Activated T-cell treated with anti-CD3 and anti-CD28 coated beads, Interleukin-2, amount 50 U/mL, for 72 hours (primary cell): ENCODE measurements at places on chromosomes 4 and X. TPM values are rescaled to one million over a fixed set of nuclear protein-coding genes. Genes with fewer than 3 reads are reported as not detected.
A peak's percentile ranks its signal among the peaks of the same experiment; 100 is the strongest.

DNA sequence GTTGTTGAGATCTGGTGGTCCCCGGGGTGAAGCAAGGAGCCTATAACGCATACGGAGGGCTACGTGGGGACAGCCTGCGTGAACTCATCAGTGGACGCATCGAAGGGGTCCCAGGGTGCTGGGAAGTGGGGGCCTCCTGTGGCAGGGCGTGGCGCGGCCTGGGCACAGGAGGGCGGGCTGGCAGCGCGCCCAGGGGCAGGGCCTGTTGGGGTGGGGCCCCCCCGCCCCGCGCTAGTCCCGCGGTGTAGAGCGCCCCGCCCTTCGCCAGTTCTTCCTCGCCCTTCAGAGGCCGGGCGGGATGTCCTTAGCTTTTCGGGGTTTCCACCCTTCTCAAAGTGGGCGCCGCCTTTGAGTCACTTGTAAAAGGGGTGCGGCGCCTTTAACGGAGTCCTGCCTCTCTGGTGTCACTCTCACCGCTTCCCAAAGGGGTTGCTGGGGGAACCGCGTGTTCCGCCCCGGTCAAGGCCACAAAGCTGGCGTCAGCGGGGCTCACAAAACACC, 632 bp downstream of the PLP2 start:
- peak; percentile 75 for DNase-seq
- H3K27me3 ChIP-seq: no peaks in the 10 kb centered on the region
- peak overlapping the region; percentile 72 for H3K27ac ChIP-seq
- peaks cover 42% of the 10 kb centered on the region for H3K4me1 ChIP-seq
- peaks cover 14% of the 10 kb centered on the region for H3K36me3 ChIP-seq
- H3K4me3 ChIP-seq: peak overlapping the region; percentile 95

Gene PAGE2B
- total RNA-seq: 0.74 TPM

GRCh38 chr4:53943345-53944085, 120.9 kb downstream of the CHIC2 start:
- peaks cover 4% of the 10 kb centered on the region for H3K36me3 ChIP-seq
- DNase-seq: no peak
- no peaks in the 10 kb centered on the region for H3K4me1 ChIP-seq
- H3K27me3 ChIP-seq: no peaks in the 10 kb centered on the region
- H3K27ac ChIP-seq: no peak overlapping the region

DNA sequence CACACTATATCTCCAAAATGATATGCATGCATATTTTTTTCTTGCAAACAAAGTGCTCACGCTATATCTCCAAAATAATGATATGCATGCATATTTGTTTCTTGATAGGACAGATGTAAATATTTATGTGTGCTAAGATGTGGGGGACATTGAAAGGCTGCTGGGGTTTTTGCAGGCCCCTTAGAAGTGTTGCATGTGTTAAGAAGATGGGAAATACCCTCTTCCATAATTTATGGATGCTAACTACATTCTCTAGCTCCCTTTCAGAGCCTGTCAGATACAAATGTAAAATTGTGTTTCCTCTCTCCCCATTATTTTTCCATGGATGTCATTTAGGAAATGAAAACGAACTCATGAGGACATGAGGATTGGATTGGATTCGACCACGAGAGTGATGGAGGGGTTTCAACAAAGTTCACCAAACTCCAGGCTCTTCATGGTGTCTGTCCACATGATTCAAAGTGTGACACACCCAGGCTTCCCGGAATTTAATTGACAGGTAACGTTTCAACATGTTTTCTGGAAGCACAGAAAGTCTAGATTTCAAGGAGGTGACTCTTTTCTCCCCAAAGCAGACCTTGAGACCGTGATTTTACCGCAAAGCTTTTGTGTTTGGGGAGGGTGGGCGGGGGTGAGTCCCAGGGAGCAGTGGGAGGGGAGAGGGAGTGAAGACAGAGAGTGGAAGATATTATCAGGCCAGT, 94.4 kb upstream of the CD99 start:
- H3K27me3 ChIP-seq: no peaks in the 10 kb centered on the region
- no peak overlapping the region for H3K4me3 ChIP-seq
- H3K27ac ChIP-seq: no peak overlapping the region
- H3K4me1 ChIP-seq: peaks cover 6% of the 10 kb centered on the region
- no peak for DNase-seq

GRCh38 chr4:138609943-138610350, 367.8 kb upstream of the SLC7A11 start:
- no peaks in the 10 kb centered on the region for H3K4me1 ChIP-seq
- no peak overlapping the region for H3K4me3 ChIP-seq
- no peak overlapping the region for H3K27ac ChIP-seq
- no peak for DNase-seq

DNA sequence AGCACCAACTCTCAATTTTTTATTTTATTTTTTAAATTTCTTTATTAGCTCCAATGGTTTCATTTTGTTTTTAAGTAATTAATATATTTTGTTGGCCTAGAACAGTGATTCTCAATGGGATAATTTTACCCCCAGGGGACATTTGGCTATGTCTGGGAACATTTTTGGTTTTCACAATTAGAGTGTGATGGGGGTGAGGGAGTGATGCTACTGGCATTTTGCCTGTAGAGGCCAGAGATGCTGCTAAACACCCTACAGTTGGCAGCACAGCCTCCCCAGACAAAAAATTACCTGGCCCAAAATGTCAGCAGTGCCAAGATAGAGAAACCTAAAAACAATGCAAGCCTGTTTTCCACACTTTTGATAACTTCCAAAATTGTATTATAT, 64.6 kb downstream of the HHIP start:
- DNase-seq: no peak
- H3K36me3 ChIP-seq: no peaks in the 10 kb centered on the region

GRCh38 chr4:70808151-70808550, 31.5 kb downstream of the GRSF1 start:
- no peak for DNase-seq
- H3K4me3 ChIP-seq: no peak overlapping the region
- no peaks in the 10 kb centered on the region for H3K36me3 ChIP-seq
- peaks cover 2% of the 10 kb centered on the region for H3K4me1 ChIP-seq
- H3K27ac ChIP-seq: no peak overlapping the region

GRCh38 chrX:26192204-26192603, at the start of gene MAGEB6:
Gene MAGEB6, plus strand, starts transcription at chrX:26192440. Its CDS starts 1,407 bp downstream, at chrX:26193847.
- no peaks in the 10 kb centered on the region for H3K4me1 ChIP-seq
- no peak for DNase-seq

GRCh38 chr4:3077796-3078195, 3.3 kb downstream of the HTT start:
- H3K36me3 ChIP-seq: peaks cover 1% of the 10 kb centered on the region
- H3K4me3 ChIP-seq: peak overlapping the region; percentile 65
- peak; percentile 54 for DNase-seq
- peak overlapping the region; percentile 84 for H3K27ac ChIP-seq
- peaks cover 68% of the 10 kb centered on the region for H3K4me1 ChIP-seq

DNA sequence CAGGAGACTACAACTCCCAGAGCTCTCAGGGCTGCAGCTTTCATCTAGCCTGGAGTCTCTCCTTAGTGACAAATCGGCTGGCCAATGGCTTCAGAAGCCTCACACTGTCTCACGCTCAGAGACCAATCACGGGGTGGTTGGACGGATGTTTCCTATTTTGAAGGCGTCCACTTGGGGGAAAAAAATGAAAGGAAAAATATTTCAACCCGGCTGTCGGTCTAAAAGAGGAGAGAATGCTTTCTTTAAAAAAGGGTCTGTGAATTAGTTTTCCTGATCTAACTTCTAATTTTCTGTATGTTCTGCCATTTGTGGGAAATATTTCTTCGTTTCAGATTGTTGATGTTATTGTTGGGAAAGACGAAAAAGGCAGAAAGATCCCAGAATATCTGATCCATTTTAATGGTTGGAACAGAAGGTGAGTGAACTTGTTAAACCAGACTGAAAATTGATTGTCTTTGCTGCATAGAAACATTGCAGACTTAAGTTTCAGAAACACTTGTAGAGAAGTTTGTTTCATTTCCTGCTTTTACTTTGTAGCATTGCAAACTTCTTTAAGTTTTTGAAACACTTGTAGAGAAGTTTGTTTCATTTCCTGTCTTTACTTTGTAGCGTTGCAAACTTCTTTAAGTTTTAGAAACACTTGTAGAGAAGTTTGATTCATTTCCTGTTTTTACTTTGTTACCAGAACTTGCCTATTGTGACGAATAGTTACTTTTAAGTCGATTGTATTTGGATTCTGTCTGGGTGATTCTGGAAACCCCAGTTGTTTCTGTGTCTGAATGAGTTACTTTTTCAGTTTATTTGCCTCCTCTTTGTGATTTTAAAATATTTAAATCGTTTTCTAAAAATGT, 1.6 kb downstream of the MSL3 start:
- peaks cover 42% of the 10 kb centered on the region for H3K36me3 ChIP-seq
- peak overlapping the region; percentile 98 for H3K4me3 ChIP-seq
- peaks cover 4% of the 10 kb centered on the region for H3K27me3 ChIP-seq
- H3K27ac ChIP-seq: peak overlapping the region; percentile 100
- peak; percentile 78 for DNase-seq

DNA sequence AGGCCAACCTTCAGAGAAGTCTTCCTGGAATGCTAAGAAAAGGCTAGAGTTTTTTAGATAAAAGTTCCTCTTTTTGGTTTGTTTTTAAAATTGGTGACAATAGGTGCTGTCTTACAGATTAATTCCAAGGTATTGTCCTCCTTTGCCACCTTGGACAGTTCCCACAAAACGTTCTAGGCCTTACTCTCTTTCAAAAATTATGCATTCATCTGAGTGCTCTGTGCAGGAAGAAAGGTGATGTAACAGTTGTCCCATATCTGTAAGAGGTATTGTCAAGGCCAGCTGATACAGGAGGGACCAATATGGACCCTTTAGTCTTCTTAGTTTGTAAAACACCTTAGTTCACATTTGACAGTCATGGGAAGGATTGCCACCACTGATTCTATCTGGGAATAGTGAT, 15.9 kb upstream of the CXCL5 start:
- H3K27me3 ChIP-seq: no peaks in the 10 kb centered on the region
- no peaks in the 10 kb centered on the region for H3K36me3 ChIP-seq
- H3K27ac ChIP-seq: no peak overlapping the region
- H3K4me3 ChIP-seq: no peak overlapping the region
- DNase-seq: no peak
- peaks cover 34% of the 10 kb centered on the region for H3K4me1 ChIP-seq

GRCh38 chrX:20459410-20460350, 193.0 kb upstream of the RPS6KA3 start:
- peak overlapping the region; percentile 30 for H3K4me3 ChIP-seq
- H3K27me3 ChIP-seq: peaks cover 37% of the 10 kb centered on the region
- no peak overlapping the region for H3K27ac ChIP-seq
- H3K36me3 ChIP-seq: no peaks in the 10 kb centered on the region
- DNase-seq: no peak
- H3K4me1 ChIP-seq: peaks cover 32% of the 10 kb centered on the region

DNA sequence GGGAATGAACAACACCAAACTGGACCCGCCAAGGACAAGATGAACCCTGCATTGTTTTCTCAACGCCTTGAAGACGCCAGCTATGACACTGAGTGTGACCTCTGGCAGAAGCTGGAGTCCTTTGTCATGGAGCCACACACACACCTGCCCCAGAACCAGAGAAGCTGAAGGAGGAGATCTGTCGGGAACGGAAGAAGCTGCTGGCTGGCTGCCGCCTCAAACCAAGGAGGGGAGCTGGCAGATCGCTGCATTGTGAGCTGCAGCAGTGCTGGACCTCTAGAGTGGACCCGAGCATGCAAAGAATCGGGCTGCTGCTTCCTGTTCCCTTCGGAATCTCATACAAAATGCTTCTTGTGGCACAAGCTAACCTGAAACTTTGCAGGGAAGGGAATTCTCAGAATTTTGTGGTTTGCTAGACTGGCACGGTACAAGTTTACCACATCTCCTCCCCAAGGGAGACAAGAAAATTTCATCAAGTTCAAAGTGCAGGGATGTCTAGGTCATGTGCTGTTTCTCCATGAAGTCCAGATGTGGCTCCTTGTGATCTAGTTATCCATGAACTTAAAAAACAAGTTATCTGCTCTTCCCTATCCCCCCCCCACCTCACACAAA, 23.4 kb upstream of the GLRB start:
- no peaks in the 10 kb centered on the region for H3K36me3 ChIP-seq
- DNase-seq: no peak
- H3K27me3 ChIP-seq: no peaks in the 10 kb centered on the region
- H3K27ac ChIP-seq: no peak overlapping the region

DNA sequence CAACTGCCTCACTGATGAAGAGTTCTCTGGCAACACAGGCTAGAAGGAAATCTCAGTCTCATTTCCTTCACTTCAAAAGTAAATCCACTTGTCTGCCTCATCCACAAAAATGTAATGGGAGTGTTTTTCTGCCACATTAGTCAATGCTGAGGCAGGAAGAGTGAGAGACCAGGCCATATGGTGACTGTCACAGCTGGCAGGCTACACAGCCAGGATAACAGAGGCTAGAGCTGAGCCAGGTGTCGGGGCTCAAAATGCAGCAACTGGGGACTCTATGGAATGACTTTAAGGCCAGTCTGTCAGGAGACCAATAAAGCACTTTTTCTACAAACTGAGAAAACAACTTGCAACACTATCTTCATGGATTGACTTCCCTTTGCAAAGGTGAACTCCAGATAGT, 204.2 kb downstream of the GPC3 start:
- H3K4me1 ChIP-seq: no peaks in the 10 kb centered on the region
- peaks cover 35% of the 10 kb centered on the region for H3K27me3 ChIP-seq
- H3K36me3 ChIP-seq: no peaks in the 10 kb centered on the region

DNA sequence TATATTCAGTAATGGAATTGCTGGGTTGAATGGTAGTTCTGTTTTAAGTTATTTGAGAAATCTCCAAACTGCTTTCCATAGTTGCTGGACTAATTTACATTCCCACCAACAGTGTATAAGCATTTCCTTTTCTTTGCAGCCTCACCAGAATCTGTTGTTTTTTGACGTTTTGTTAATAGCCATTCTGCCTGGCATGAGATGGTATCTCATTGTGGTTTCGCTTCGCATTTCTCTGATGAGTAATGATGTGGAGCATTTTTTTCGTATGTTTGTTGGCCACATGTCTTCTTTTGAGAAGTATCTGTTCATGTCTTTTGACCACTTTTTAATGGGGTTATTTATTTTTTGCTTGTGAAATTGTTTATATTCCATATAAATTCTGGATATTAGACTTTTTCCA, 13.6 kb upstream of the MAGED4B start:
- no peak overlapping the region for H3K27ac ChIP-seq
- no peak for DNase-seq
- no peak overlapping the region for H3K4me3 ChIP-seq
- H3K4me1 ChIP-seq: no peaks in the 10 kb centered on the region

GRCh38 chrX:130418066-130418465, 16.3 kb downstream of the RBMX2 start:
- peaks cover 5% of the 10 kb centered on the region for H3K27me3 ChIP-seq
- no peak for DNase-seq
- no peak overlapping the region for H3K4me3 ChIP-seq
- H3K27ac ChIP-seq: no peak overlapping the region

Gene AP1S2
- 43.6 TPM for total RNA-seq

DNA sequence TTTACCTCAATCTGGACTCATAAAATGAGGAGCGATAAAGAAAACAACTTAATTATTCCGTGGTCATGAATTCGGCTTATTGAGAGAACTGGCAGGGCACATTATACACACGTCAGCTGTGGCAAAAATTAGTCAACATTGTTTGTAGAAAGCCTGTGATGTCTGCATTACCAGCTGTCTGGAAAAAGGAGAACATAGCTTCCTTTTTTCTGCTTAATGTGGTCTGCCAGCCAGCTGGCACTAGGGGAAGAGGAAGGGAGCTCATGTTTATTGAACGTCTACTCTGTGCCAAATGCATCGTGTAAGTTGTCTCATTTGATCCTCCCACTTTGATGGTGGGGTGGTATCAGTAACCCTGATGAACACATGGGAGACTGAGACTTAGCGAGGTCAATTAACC, 367.6 kb downstream of the ARHGAP24 start:
- H3K27ac ChIP-seq: no peak overlapping the region
- no peak overlapping the region for H3K4me3 ChIP-seq
- no peak for DNase-seq
- H3K4me1 ChIP-seq: no peaks in the 10 kb centered on the region
- no peaks in the 10 kb centered on the region for H3K36me3 ChIP-seq
- H3K27me3 ChIP-seq: no peaks in the 10 kb centered on the region
